K562 (cell line): ENCODE measurements at places on chromosomes 12 and 14. TPM values are rescaled to one million over a fixed set of nuclear protein-coding genes. Genes with fewer than 3 reads are reported as not detected.
A peak's percentile ranks its signal among the peaks of the same experiment; 100 is the strongest.

- peaks cover 2% of the 10 kb centered on the region; the same call in 1 of the 2 replicates for H3K4me1 ChIP-seq
- DNase-seq, result no peak
- no peak overlapping the region for H3K27ac ChIP-seq
- peaks cover 61% of the 10 kb centered on the region; the same call in 2 of the 3 replicates for H3K36me3 ChIP-seq
- no peak overlapping the region for H3K4me3 ChIP-seq
Measured at GRCh38 chr12:132077322-132078100, 66.6 kb downstream of the DDX51 start.

DNA sequence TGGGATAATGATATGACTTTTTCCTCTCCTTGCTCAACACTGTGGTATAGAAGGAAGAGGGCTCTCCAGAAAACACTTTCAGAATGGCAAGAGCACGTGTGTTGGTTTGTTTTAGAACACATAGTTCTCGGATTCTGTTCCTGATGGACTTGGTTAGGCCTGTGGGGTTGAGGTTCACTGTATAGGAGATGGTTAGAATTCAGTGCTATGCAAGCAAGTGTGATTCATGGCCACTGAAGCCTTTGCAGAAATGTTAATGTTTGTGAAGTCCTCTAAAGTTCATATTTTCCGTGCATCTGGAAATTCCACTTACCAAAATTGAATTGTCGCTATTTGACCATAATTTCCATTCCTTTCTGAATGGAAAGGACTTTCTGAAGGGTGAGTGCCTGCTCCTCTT lies 233.2 kb upstream of the DDHD1 start:
- no peak for DNase-seq
- H3K27me3 ChIP-seq, result no peaks in the 10 kb centered on the region
- no peaks in the 10 kb centered on the region for H3K4me1 ChIP-seq
- no peaks in the 10 kb centered on the region for H3K36me3 ChIP-seq

DNA sequence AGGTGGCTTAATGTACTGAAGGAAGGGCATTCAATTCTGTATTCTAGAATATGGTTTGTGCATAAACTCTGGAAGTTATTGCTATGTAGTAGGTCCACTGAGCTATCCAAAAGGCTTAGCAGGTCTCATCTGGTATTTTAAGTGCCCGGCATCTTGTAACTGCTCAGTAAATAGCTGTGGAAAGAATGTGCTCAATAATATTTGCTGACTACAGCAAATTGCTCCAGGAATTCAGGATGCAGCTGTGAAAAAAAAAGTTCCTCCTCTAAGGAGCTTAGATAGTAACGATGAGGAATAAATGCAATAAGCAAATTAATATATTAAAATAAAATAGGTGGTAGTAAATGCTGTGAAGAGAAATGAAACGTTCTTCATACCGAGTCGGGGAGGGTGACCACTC lies 857.1 kb downstream of the AACS start:
- DNase-seq, result no peak
- no peaks in the 10 kb centered on the region for H3K4me1 ChIP-seq
- no peaks in the 10 kb centered on the region for H3K27me3 ChIP-seq
- no peak overlapping the region for H3K27ac ChIP-seq

DNA sequence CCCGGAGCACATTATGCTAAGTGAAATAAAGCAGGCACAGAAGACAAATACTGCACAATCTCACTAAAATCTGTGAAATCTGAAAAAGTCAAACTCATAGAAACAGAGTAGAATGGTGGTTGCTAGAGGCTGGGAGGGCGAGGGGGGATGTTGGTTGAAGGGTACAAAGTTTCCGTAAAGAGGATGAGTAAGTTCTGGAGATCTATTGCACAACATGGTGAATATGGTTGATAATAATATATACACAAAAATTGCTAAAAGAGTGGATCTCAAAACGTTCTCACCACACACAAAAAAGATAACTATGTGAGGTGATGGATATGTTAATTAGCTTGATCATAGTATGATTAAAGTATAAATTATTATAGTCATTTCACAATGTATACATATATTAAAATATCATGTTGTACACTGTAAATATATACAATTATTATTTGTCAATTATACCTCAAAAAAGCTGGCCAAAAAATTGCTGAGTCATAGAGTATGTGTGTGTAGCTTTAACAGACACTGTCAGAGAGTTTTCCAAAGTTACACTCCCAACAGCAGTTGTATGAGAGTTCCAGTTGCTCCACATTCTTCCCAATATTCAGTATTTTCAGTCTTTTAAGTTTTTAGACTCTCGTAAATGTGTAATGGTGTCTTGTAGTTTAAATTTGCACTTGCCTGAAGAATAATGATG lies 19.3 kb upstream of the SIX1 start:
- no peaks in the 10 kb centered on the region for H3K4me1 ChIP-seq
- no peak for DNase-seq
- no peak overlapping the region for H3K4me3 ChIP-seq
- H3K27me3 ChIP-seq, result no peaks in the 10 kb centered on the region

GRCh38 chr12:106750524-106750923 lies 24.0 kb upstream of the RIC8B start:
- H3K36me3 ChIP-seq, result no peaks in the 10 kb centered on the region
- H3K4me1 ChIP-seq, result no peaks in the 10 kb centered on the region; the same call in 2 of the 3 replicates
- DNase-seq, result no peak
- H3K27me3 ChIP-seq, result peaks cover 9% of the 10 kb centered on the region; the same call in 1 of the 2 replicates
- no peak overlapping the region for H3K27ac ChIP-seq
- H3K4me3 ChIP-seq, result no peak overlapping the region

DNA sequence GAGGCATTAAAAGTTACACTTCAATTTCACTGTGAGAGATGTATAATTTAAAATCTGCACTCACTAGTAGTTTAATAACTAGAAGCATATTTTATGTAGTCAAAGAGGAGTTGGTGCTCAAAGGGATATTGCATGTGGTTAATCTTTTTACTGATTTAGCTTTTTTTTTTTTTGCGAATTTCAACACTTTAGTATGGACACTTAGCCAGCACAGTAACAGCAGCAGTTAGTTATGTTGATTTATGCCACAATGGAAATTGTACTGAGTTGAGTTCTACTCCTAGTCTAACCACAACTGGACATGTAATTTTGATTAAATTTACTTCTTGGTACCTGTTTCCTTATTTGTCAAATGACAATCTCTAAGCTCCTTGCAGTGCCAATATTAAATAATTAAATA lies 104.2 kb downstream of the RERG start:
- no peak for DNase-seq
- no peaks in the 10 kb centered on the region for H3K4me1 ChIP-seq
- H3K4me3 ChIP-seq, result no peak overlapping the region
- no peak overlapping the region for H3K27ac ChIP-seq
- no peaks in the 10 kb centered on the region for H3K27me3 ChIP-seq
- H3K36me3 ChIP-seq, result no peaks in the 10 kb centered on the region

- no peak overlapping the region for H3K4me3 ChIP-seq
- no peaks in the 10 kb centered on the region for H3K4me1 ChIP-seq
- no peaks in the 10 kb centered on the region for H3K27me3 ChIP-seq
- no peaks in the 10 kb centered on the region for H3K36me3 ChIP-seq
- DNase-seq, result no peak
Measured at GRCh38 chr12:81957631-81958030, 198.5 kb upstream of the PPFIA2 start.

- no peaks in the 10 kb centered on the region for H3K27me3 ChIP-seq
- no peak overlapping the region for H3K4me3 ChIP-seq
- no peak for DNase-seq
- peaks cover 25% of the 10 kb centered on the region for H3K4me1 ChIP-seq
- peaks cover 4% of the 10 kb centered on the region; the same call in 1 of the 3 replicates for H3K36me3 ChIP-seq
Measured at GRCh38 chr14:73782623-73783022, 68.4 kb upstream of the PNMA1 start.

GRCh38 chr14:92984082-92984788 lies 61.3 kb downstream of the CHGA start:
- no peak for DNase-seq
- H3K27ac ChIP-seq, result no peak overlapping the region

GRCh38 chr12:56257491-56258067 lies 605 bp downstream of the ANKRD52 start:
- peaks cover 46% of the 10 kb centered on the region; the same call in 2 of the 3 replicates for H3K36me3 ChIP-seq
- peak; percentile 53 for DNase-seq
- H3K4me1 ChIP-seq, result peaks cover 20% of the 10 kb centered on the region
- H3K27me3 ChIP-seq, result no peaks in the 10 kb centered on the region
- H3K4me3 ChIP-seq, result peak overlapping the region; percentile 91

GRCh38 chr12:59093073-59093772 lies 172.9 kb upstream of the LRIG3 start:
- no peak overlapping the region for H3K4me3 ChIP-seq
- H3K27ac ChIP-seq, result no peak overlapping the region
- H3K27me3 ChIP-seq, result no peaks in the 10 kb centered on the region
- no peak for DNase-seq
- no peaks in the 10 kb centered on the region for H3K36me3 ChIP-seq

DNA sequence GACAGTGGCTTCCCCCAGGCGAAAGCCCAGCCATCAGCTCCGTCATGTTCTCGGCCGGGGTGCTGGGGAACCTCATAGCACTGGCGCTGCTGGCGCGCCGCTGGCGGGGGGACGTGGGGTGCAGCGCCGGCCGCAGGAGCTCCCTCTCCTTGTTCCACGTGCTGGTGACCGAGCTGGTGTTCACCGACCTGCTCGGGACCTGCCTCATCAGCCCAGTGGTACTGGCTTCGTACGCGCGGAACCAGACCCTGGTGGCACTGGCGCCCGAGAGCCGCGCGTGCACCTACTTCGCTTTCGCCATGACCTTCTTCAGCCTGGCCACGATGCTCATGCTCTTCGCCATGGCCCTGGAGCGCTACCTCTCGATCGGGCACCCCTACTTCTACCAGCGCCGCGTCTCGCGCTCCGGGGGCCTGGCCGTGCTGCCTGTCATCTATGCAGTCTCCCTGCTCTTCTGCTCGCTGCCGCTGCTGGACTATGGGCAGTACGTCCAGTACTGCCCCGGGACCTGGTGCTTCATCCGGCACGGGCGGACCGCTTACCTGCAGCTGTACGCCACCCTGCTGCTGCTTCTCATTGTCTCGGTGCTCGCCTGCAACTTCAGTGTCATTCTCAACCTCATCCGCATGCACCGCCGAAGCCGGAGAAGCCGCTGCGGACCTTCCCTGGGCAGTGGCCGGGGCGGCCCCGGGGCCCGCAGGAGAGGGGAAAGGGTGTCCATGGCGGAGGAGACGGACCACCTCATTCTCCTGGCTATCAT lies 663 bp downstream of the PTGER2 start:
- DNase-seq, result no peak
- no peak overlapping the region for H3K4me3 ChIP-seq
- no peaks in the 10 kb centered on the region for H3K36me3 ChIP-seq
- H3K4me1 ChIP-seq, result peaks cover 15% of the 10 kb centered on the region
- H3K27me3 ChIP-seq, result peaks cover 2% of the 10 kb centered on the region; the same call in 1 of the 3 replicates
- no peak overlapping the region for H3K27ac ChIP-seq

DNA sequence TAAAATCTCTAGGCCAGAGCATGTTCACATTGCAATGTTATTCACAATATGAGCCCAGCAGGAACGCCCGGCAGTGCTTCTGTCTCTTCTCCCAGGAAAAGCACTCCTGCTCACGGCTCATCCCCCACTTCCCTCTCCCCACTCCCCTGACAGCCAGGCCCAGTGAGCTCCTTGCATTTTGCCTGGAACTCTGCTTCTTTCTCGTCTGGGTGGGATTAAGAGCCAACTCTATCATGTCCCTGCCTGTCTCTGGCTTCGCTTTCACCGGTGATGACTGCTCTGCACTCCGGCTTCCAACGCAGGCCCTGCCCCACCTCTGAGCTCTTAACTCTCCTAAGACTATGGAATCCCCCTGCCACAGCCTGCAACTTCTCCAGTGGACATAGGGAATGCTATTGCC lies 2.5 kb downstream of the PLEK2 start:
- H3K4me3 ChIP-seq, result no peak overlapping the region
- no peaks in the 10 kb centered on the region for H3K27me3 ChIP-seq
- DNase-seq, result no peak
- H3K4me1 ChIP-seq, result peaks cover 14% of the 10 kb centered on the region
- no peak overlapping the region; the same call in 2 of the 3 replicates for H3K27ac ChIP-seq

GRCh38 chr12:105741786-105742566 lies 396.8 kb downstream of the NUAK1 start:
- H3K4me1 ChIP-seq, result no peaks in the 10 kb centered on the region
- H3K4me3 ChIP-seq, result no peak overlapping the region
- no peak overlapping the region for H3K27ac ChIP-seq

GRCh38 chr14:66468778-66469367 lies 17.3 kb upstream of the CCDC196 start:
- H3K4me1 ChIP-seq, result no peaks in the 10 kb centered on the region
- H3K36me3 ChIP-seq, result no peaks in the 10 kb centered on the region
- no peak for DNase-seq

MAP3K9 gene
- total RNA-seq, result 0.58 and 0.60 TPM in 2 replicates

ADAM21 gene
- total RNA-seq, result not detected in 2 replicates

OTOGL gene
- total RNA-seq, result 0.02 TPM in 1 of 2 replicates, not detected in the other

SDS gene
- total RNA-seq, result 0.18 and 0.22 TPM in 2 replicates

INHBE gene
- total RNA-seq, result 8.6 and 9.4 TPM in 2 replicates
